ENCODE measurements at places on chromosomes 12 and 14.

DNA sequence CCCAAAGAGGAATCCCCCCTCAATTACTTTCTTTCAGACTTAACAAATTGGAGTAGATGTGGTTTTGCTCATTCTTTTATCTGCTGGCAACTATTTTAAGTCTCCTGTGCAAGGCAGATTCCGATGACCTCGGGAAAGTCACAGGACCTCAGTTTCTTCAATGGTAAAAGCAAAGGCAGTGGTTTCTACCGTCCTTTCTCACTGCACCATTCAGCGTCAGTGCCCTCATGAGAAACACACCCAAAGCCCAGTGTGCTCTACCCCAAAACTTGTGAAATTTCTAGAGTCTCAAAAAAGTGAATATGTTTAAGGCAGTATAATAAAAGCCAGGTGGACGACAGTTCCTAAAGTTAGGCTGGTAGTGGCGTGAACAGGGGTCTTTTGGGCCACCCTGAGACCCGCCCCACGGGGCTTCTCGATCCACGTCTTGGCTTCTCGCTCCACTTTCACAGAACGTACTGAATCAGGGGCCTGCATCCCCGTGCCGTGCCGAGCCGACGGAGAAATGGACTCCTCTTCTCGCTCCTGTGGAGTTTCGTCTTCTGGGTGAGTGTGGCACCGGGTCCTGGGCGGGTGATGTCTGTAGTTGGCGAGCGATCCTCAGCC is 1.3 kb upstream of the ARHGAP5 start:
- peaks cover 10% of the 10 kb centered on the region for H3K4me1 ChIP-seq
- H3K36me3 ChIP-seq = no peaks in the 10 kb centered on the region
- peak overlapping the region; percentile 91 for H3K27ac ChIP-seq
- no peaks in the 10 kb centered on the region for H3K27me3 ChIP-seq

DNA sequence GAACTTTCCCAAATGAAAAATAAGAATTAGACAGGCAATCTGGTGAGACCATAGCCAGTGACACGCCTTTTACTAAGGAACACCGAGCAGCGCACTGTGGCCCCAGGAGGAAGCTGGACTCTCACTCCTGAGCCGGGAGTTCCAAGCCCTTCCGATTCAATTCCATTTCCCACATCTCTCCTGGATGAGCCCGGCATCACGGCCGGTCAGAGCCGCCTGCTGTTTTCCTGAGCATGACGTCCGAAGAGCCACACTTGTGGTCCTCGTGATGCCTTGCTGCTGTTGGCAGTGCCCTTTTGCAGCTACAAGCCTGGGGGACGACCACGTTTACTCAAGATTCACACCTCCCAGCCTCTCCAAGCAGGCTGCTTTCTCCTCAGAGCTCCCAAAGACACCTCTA is 40.8 kb downstream of the FBXL14 start:
- no peak for DNase-seq
- no peaks in the 10 kb centered on the region for H3K4me1 ChIP-seq
- H3K4me3 ChIP-seq = no peak overlapping the region
- no peaks in the 10 kb centered on the region for H3K27me3 ChIP-seq
- H3K36me3 ChIP-seq = no peaks in the 10 kb centered on the region

- H3K36me3 ChIP-seq = no peaks in the 10 kb centered on the region
- no peak for DNase-seq
- no peaks in the 10 kb centered on the region for H3K27me3 ChIP-seq
- no peak overlapping the region for H3K4me3 ChIP-seq
- no peaks in the 10 kb centered on the region for H3K4me1 ChIP-seq
These were observed 223.1 kb downstream of the RAD51B start for GRCh38 chr14:68042586-68043210.

- DNase-seq = no peak
- no peak overlapping the region for H3K4me3 ChIP-seq
- H3K27ac ChIP-seq = no peak overlapping the region
- no peaks in the 10 kb centered on the region for H3K36me3 ChIP-seq
- H3K4me1 ChIP-seq = no peaks in the 10 kb centered on the region
- no peaks in the 10 kb centered on the region for H3K27me3 ChIP-seq
These were observed 38.2 kb downstream of the PAWR start for GRCh38 chr12:79652521-79652920.

DNA sequence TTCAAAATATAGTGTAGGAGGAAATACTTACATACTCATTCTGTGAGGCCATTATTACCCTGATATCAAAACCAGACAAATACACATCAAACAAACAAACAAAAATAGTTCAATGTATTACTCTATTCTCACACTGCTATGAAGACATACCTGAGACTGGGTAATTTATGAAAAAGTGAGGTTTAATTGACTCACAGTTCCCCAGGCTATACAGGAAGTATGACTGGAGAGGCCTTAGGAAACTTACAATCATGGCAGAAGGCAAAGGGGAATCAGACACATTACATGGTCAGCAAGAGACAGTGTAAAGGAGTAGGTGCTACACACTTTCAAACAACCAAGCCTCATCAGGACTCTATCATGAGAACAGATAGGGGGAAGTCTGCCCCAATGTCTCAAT is 1023.2 kb downstream of the TMTC2 start:
- no peaks in the 10 kb centered on the region for H3K27me3 ChIP-seq
- DNase-seq = no peak
- no peaks in the 10 kb centered on the region for H3K4me1 ChIP-seq
- no peak overlapping the region for H3K4me3 ChIP-seq
- no peak overlapping the region for H3K27ac ChIP-seq

- no peak for DNase-seq
- no peaks in the 10 kb centered on the region for H3K27me3 ChIP-seq
- H3K36me3 ChIP-seq = no peaks in the 10 kb centered on the region
- no peak overlapping the region for H3K4me3 ChIP-seq
- H3K4me1 ChIP-seq = no peaks in the 10 kb centered on the region
- no peak overlapping the region for H3K27ac ChIP-seq
These were observed 108.9 kb downstream of the DERA start for GRCh38 chr12:16020031-16020430.

DNA sequence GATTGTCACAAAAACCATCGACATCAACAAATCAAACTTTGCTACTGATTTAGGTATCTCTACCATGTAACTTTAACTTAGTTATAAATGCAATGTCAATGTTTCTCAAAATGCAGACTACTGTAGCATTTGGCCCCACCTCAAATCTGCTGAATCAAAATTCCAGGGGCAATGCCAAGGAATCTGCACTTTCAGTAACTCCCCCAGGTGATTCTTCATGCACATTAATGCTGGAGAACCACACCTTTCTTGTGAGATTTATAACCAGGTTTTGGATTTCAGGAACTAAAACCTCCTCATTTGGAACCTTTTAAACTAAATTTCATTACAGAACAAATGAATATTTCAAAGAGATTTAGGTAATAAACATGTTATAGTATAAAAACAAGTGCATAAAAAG is 4.9 kb downstream of the ATP2B1 start:
- DNase-seq = no peak
- H3K4me3 ChIP-seq = no peak overlapping the region
- peaks cover 4% of the 10 kb centered on the region for H3K27me3 ChIP-seq
- no peak overlapping the region for H3K27ac ChIP-seq
- peaks cover 12% of the 10 kb centered on the region for H3K4me1 ChIP-seq

DNA sequence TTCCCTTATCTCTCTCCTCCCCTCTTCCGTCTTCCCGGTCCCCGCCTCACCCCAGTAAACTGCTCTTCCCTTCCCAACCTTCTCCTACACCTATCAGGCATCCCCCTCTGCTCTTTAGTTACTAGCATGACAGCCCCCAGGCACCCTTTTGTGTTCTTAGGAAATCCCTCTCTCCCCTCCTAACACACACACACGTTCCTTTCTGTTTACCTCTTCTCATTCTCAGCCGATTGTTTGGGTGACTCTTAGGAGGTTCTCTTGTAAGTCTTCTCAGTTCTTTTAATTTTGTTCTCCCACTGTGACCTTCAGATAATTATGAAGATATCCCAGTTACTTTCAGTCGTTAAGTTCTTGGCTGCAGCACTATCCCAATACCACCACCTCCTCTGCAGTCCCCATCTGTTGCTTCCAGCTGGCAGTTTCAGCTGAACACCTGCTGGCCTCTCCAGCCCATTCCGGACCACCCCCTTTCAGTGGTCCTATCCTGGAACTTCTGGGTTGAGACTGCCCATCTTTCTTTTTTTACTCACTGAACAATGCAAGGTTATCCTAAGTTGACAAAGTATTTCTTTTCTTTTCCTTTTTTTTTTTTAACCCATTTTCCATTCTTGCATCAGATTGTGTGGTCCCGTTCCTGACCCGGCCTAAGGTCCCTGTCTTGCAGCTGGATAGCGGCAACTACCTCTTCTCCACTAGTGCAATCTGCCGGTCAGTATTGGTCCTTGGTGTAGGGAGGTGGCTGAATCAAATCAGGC is 711 bp downstream of the MARS1 start:
- no peaks in the 10 kb centered on the region for H3K27me3 ChIP-seq
- H3K27ac ChIP-seq = peak overlapping the region; percentile 36
- H3K4me1 ChIP-seq = no peaks in the 10 kb centered on the region
- DNase-seq = no peak
- H3K36me3 ChIP-seq = peaks cover 27% of the 10 kb centered on the region

- no peaks in the 10 kb centered on the region for H3K36me3 ChIP-seq
- DNase-seq = no peak
- H3K4me3 ChIP-seq = no peak overlapping the region
- no peaks in the 10 kb centered on the region for H3K4me1 ChIP-seq
- no peaks in the 10 kb centered on the region for H3K27me3 ChIP-seq
These were observed 211.9 kb upstream of the FAR2 start for GRCh38 chr12:28937196-28937595.

DNA sequence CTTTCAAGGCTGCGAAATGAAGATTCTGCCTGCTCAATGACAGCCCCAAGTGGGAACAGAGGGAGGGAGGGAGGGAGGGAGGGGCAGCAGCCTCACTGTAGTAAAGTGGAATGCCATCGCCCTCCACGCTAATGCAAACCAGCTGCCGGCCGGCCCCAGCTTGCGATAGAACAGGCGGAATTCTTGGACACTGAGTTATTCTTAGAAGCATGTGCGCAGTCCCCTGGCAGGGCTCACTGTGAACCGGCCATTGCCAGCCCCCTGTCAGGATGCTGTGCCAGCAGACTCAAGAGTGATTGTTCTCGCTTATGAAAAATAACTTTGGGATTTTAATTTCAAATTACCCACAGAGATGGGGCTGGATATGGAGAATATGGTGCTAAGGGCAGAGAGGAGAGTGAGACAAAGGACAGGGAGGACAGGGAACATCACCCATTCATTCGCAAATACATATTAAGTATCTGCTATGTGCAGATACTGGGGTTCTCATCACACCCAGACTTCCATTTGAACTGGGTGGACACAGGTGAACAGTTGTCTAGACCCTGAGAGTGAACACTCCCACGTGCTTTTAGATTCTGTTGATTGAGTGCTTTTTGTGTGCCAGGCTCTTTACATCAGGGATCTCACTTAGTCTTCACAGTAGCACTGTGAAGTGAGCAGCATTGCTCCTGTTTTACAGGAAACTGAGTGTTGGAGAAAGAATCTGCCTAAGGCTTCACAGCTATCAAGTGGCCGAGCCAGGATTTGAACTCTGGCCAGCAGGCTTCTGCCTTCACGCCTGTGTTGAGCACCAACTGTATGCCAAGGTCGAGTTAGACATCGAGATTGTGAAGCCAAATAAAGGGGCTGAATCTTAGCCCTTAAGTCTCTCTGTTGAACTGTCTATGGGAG is 192.9 kb downstream of the C12orf75 start:
- H3K27me3 ChIP-seq = no peaks in the 10 kb centered on the region
- H3K4me1 ChIP-seq = no peaks in the 10 kb centered on the region
- no peaks in the 10 kb centered on the region for H3K36me3 ChIP-seq
- no peak overlapping the region for H3K27ac ChIP-seq
- no peak overlapping the region for H3K4me3 ChIP-seq

GRCh38 chr12:55715169-55715764 is 579 bp upstream of the BLOC1S1 start:
- no peaks in the 10 kb centered on the region for H3K27me3 ChIP-seq
- DNase-seq = no peak
- peaks cover 19% of the 10 kb centered on the region for H3K4me1 ChIP-seq
- peak overlapping the region; percentile 87 for H3K27ac ChIP-seq
- H3K36me3 ChIP-seq = no peaks in the 10 kb centered on the region

- no peaks in the 10 kb centered on the region for H3K27me3 ChIP-seq
- no peak overlapping the region for H3K27ac ChIP-seq
- no peak overlapping the region for H3K4me3 ChIP-seq
- DNase-seq = no peak
These were observed 13.6 kb downstream of the TTC9 start for GRCh38 chr14:70655110-70655826.

- peaks cover 4% of the 10 kb centered on the region for H3K4me1 ChIP-seq
- H3K27ac ChIP-seq = peak within 1 kb of the TSS; percentile 95
- no peaks in the 10 kb centered on the region for H3K27me3 ChIP-seq
- peak within 1 kb of the TSS; percentile 93 for H3K4me3 ChIP-seq
These were observed at the start of the genes ERP29 and TMEM116 for GRCh38 chr12:112012775-112013600. Gene ERP29, plus strand, starts transcription at chr12:112013426. Its CDS starts 40 bp downstream, at chr12:112013466. Gene TMEM116, minus strand, starts transcription at chr12:112013165. Its CDS starts 7,895 bp downstream, at chr12:112005270.

DNA sequence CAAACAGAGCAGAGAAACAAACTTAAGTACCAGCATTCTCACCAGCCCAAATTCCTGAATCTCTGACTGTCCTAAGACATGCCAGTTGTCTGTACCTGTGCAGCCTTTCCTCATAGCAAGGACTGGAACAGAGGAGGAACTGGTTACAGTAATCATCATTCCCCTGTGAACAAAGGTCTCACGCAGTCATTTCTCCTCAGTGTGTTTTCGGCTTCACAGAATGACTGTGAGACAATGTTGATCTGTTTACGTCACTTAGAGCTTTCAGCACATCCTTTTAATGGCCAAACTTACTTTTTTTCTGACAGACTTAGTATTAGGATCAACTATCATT is 169.0 kb downstream of the FBXL14 start:
- no peaks in the 10 kb centered on the region for H3K4me1 ChIP-seq
- no peaks in the 10 kb centered on the region for H3K27me3 ChIP-seq
- no peaks in the 10 kb centered on the region for H3K36me3 ChIP-seq
- no peak overlapping the region for H3K4me3 ChIP-seq
- no peak overlapping the region for H3K27ac ChIP-seq

DNA sequence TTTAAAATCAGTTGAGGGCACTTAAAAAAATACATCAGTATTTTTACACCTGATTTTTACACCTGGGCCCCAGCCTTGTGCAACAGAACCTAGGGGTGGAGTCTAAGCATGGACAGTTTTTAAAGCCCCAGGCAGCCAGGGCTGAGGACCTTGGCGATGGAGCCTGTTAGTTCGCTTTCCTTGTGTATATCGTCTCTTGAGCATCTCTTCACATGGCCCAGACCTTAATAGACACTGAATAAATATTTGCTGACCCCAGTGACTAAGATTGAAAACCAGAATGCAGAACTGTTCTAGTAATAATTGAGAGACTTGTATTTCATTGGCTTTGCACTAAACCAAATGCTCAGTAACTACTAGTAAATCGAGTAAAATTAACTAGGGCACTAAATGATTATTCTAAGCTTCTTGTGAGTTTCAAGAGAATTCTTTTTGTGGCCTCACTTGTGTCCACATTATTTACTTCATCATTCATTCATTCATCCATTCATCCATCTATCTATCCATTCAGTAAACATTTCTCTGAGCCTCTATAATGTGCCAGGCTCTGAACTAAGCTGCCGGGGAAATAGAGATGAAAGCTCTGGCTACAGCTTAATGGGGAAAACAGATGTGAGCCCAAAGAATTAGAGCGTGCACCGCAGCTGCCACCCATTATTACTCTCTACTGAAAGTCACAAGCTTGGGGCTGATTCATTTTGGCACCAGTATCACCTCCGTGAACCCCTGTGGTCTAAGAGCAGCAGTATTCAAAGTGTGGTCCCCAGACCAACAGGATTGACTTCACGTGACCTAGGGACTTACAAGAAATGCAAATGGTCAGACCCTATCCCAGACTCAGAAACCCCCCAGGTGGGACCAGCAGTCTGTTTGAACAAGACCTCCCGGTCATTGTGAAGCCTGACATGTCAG is 30.7 kb upstream of the BCL7A start:
- H3K4me3 ChIP-seq = no peak overlapping the region
- no peaks in the 10 kb centered on the region for H3K27me3 ChIP-seq
- no peak overlapping the region for H3K27ac ChIP-seq
- no peak for DNase-seq
- no peaks in the 10 kb centered on the region for H3K36me3 ChIP-seq

- H3K27ac ChIP-seq = no peak overlapping the region
- H3K27me3 ChIP-seq = no peaks in the 10 kb centered on the region
- DNase-seq = no peak
- H3K4me3 ChIP-seq = no peak overlapping the region
These were observed 13.7 kb downstream of the HNRNPC start for GRCh38 chr14:21255385-21256101.
